ENCODE measurements at places on chromosomes 5 and 9. TPM values are rescaled to one million over a fixed set of nuclear protein-coding genes. Genes with fewer than 3 reads are reported as not detected.

DNA sequence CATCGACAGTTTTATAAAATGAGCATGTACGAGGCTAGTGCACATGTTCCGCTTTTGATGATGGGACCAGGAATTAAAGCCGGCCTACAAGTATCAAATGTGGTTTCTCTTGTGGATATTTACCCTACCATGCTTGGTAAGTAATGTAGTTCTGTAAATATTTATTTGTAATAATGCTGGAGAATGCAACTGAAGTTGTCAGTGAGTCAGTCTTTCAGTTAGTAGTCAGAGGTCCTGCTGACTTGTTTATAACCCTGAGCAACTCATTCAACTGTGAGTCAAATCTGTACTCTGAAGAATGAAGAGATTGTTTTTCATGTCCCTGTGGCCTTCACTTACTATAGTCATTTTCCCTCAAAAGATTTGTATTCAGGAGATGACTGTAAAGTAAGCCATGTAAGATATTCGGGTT, 28.4 kb upstream of the GPR150 start:
- DNase-seq = no peak

The PCDHA1 gene
- total RNA-seq = not detected

The PCDHA7 gene
- 2.2 TPM for total RNA-seq

The GPX8 gene
- total RNA-seq = 21.8 TPM

GRCh38 chr9:113502427-113503034, 39.0 kb downstream of the RGS3 start:
- DNase-seq = no peak

- no peak for DNase-seq
These were observed 547.7 kb downstream of the MAT2B start for GRCh38 chr5:164053123-164053522.

The MAP1B gene
- 223 TPM for total RNA-seq

The BARHL1 gene
- total RNA-seq = not detected

DNA sequence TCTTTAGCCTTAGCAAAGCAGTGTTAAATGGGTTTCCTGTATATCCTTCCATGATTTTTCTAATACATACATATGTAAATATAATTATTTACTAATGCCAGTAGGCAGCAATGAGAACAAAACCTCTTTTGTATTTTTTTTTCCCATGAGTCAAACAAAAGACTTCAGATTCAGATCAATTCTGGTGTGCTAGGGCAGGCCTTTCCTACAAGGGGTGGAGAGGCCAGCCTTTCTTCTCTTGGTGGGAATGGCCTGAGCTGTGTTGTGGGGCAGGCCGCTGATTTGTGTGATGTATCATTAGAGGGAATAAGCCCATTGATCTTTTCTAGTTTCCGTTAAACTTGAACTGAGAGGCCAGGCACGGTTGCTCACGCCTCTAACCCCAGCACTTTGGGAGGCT, 115.5 kb upstream of the DMRT1 start:
- DNase-seq = no peak

DNA sequence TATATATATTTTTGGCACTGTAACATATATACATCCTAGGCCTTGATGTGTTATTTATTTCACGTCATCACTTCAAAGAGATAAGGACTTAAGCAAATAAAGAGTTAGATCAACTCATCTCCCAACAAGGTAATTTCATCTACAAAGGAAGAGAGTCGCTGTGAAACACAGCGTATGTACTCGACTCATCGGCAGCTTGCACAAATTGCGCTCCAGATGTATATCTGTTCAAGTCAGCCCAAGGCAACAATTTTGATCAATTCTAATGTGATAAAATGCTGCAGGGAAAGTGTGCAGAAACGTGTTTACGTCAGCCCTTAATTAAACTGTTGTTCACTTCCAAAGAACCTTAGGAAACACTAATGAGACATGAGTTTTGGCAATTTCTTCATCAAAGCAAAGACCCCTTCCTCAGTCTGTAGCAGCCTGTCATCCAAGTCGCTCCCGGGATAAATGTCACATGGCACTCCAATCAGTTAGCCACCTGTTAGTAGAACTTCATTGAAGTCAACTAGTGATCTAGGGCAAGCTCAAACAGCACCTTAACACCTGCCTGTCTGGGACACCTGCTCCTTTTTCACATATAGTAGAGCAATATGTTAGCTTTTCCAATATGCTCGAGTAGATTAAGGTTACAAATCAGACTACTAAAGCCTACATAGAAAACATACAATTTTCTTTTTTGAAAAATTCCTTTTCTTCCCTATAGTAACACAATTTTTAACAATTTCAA, 182.4 kb downstream of the NFIB start:
- no peak for DNase-seq

The SHISAL2B gene
- total RNA-seq = not detected

DNA sequence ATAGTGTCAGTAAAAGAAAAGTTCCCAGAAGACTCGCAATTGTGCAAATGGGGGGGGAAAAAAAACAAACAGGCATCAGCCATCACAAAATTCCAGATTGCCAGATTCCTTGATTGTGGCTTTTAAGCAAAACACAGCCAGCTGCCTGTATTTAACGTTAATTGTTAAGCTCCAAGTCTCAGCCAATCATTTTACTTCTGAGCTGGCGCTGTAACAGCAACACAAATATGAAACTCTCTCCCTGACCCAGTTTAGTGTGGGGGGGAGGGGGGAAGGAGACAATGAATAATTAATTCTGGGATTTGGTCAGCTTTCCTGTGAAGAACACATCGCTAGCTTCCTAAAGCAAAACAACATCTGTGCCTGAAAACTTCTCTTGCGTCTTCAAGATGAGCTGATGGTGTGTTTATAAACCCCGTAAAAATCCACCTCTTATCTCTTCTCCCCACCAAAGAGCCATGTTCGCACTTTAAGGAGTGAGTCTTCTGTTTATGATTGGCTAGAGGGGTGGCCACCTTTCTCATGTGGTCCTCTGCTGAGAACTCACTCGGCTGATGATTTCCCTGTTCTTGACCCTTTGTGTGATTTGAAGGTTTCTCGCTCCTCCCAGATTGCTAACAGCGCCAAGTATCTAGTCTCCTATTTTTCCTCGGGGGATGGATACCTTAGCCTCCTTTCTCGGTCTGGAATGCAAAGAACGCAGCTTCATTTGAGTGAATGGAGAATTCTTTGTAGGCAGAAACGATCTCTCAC, 160.2 kb upstream of the DAPK1 start:
- DNase-seq = no peak

The PHYHD1 gene
- 48.9 TPM for total RNA-seq

The GLRA1 gene
- total RNA-seq = not detected

The MARCOL gene
- total RNA-seq = not detected

GRCh38 chr5:124755565-124755964, 9.1 kb upstream of the ZNF608 start:
- no peak for DNase-seq

GRCh38 chr9:83599071-83599470, 23.9 kb upstream of the IDNK start:
- DNase-seq = no peak

DNA sequence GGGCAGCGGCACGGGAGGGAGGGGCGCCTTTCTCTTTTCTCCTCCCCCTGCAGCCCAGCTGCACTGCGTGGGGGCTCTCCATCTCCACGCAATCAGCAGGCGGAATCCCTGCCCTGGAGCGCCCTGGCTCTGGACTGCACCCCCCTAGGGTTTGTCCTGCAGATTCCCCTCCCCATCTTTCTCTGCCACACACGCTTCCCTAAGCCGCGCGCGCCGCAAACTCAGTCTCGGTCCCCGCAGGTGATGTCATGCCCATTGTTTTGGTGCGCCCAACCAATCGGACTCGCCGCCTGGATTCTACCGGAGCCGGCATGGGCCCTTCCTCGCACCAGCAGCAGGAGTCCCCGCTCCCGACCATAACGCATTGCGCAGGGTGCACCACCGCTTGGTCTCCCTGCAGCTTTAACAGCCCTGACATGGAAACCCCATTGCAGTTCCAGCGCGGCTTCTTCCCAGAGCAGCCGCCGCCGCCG, at the start of gene KCNN2:
KCNN2 (plus strand) TSS at position 347 of the 473 bp plus-strand sequence; CDS start at position 417, 70 bp downstream.
- DNase-seq = no peak

DNA sequence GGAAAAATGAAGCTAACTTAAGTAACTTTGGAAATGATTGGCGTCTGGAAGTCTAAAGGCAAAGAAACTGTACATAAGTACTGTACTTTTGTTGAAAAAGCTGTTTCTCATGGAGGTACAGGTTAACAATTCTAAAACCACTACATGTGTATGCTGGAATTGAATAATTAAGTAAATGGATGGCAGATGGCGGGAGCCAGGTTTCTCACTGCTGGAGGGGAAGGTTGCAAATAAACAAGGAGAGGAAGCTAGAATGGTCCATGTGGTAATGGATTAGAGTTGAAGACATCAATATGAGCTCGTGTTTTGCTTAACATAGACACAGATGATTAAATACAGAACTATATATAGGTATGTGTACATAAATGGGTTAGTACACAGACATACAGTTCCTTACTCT, 43.2 kb upstream of the ASTN2 start:
- no peak for DNase-seq

The FAM81B gene
- total RNA-seq = not detected

The IFNA21 gene
- not detected for total RNA-seq

DNA sequence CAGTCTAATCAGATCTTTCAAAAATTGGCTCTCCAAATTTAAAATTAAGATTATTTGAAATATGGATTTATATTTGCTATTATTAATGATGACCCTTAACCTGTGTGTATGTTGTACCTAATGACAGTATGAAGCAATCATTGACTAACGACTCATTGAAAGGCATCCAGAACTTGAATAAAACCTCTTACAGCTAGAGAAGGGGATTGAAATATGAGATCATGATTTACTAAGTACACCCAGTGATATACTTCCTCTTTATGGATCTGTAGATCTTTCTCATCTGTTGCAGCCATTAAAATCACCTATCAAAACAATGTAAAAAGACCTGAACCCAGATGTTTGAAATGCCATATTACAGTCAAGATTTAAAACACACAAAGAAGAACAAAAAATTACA, 126.5 kb downstream of the RPS23 start:
- no peak for DNase-seq

Measured in tibial nerve (tissue), 4 donors.